ENCODE measurements at places on chromosomes 12 and 14.

GRCh38 chr14:44361083-44361482 lies 146.0 kb downstream of the FSCB start:
- no peak for DNase-seq

- DNase-seq = no peak
These were observed 145.5 kb downstream of the SLC6A15 start for GRCh38 chr12:84767079-84767478.

DNA sequence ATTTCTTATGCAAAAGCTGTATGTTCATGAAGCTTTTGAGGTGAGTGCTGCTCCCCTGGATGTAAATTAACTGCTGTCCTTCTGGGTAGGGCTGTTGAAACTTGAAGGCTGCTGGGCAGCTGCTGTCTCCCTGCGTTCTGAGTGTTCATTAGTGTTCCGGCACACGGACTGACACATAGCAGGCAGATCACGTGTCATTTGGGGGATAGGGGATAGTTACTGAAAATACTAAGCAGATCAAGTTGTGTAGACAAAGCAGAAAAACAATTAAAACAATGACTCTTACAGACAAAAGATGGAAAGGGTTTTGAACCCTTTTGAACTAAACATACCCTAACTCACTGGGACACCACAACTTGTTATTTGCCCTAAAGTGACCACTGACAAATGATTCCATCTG lies 82.5 kb downstream of the PRICKLE1 start:
- DNase-seq = no peak

GRCh38 chr12:94640134-94640928 lies 10.0 kb downstream of the TMCC3 start:
- no peak for DNase-seq

DNA sequence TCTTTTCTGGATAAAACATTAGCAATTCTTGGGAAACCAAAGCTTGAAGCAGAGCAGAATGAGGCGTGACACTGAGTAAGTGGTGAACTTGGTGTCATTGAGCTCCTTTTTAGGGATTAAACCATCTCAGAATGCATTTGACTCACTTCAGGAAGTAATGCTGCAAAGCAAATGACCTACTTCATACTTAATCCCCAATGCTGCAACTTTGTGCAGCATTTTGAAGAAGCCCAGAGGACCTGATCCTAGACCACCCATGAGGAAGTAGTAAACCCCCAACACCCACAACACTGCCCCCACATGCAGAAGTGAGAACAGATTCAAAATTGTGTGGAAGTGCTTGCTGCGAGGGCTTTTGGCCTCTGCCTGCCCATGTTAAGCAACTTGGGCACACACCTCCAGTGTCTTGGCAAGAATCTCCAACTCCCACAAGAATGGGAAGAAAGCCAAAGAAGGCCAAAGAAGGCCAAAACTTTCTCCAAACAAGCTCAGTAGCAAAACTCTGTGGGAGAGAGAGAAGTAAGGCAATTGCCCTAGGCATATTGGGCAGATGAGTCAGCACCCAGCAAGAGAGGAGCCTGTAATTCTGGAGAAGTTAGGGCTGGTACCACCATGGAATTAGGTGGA lies 69.2 kb upstream of the ETV6 start:
- no peak for DNase-seq

GRCh38 chr14:74647061-74647677 lies 35.1 kb upstream of the LTBP2 start:
- no peak for DNase-seq

- no peak for DNase-seq
These were observed 17.2 kb downstream of the EML5 start for GRCh38 chr14:88775532-88775931.

GRCh38 chr12:96070670-96071279 lies 35.4 kb upstream of the LTA4H start:
- no peak for DNase-seq

GRCh38 chr12:86600664-86601231 lies 344.6 kb upstream of the MGAT4C start:
- DNase-seq = no peak

GRCh38 chr12:44441155-44441554 lies 435.0 kb downstream of the NELL2 start:
- no peak for DNase-seq

- no peak for DNase-seq
These were observed 34.1 kb upstream of the NEDD1 start for GRCh38 chr12:96872961-96873360.

DNA sequence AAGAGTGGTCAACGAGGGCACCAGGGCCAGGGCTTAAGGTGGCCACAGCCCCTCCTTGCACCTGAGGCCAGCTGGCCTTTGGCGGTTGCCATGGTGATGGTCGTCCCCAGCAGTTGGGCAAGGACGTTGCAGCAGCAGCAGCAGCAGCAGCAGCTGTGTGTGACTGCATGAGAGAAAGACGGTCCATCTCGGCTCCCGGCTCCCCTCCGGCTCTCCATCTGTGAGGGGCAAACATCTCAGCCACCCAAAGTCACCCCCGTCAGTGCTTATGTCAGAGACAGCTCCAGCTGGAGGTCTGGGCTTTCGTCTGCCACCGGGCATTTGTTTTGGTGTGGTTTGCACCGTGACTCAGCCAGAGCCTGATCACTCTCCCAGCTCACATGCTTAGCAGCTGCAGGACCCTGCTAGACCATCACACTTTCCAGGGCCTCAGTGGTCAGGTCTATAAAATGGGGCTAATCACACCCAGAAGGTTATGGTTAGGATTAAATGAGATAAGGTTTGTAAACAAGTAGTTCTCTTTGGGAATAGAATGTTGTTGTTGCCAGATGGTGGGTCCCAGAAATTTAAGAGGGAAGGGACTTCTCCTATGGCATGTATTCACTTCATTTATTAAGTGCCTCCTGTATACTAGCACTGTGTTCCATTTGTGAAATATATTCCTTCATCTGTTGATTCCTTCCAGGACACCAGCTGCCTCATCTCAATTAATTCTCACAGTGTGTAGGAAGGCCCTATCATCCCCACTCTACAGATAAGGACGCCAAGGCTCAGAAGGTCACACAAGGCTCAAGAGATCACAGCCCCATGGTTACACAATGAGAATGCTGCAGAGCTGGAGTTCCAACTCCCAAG lies 212.6 kb upstream of the LHX5 start:
- DNase-seq = no peak

DNA sequence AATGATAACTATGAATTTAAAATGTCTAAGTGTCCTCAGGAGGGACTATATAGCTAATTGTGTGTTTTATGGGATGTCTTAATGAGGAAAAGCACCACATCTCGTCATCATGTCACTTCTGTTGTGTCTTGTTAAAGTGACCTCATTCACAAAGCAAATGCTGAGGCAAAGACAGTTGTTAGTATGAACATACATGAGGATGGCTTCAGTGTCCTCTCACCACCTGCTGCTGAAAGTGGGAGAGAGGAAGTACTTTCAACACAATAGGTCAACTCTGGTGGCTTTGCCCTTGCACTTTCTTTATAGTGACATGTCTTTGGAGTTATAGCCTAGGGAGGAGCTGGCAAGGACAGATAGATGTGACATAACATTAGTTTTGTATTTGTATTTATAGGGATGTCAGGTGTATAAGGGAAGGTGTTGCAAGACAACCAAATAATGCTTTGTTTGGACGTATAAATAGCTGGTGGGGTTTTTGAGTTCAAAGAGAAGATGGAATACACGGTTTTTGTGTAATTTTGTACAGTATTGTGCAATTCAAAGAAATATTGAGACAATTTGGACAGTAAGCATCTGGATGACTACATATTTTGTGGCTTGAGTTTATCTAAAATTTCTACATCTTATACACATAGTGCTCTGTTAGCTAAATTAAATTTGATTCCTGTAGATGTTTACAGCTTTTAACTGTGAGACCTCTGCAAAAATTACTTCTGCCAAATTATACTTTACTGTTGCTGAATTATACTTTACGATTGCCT lies 131.7 kb upstream of the ATP2B1 start:
- no peak for DNase-seq

GRCh38 chr12:21638054-21638891 lies 19.4 kb downstream of the LDHB start:
- no peak for DNase-seq

DNA sequence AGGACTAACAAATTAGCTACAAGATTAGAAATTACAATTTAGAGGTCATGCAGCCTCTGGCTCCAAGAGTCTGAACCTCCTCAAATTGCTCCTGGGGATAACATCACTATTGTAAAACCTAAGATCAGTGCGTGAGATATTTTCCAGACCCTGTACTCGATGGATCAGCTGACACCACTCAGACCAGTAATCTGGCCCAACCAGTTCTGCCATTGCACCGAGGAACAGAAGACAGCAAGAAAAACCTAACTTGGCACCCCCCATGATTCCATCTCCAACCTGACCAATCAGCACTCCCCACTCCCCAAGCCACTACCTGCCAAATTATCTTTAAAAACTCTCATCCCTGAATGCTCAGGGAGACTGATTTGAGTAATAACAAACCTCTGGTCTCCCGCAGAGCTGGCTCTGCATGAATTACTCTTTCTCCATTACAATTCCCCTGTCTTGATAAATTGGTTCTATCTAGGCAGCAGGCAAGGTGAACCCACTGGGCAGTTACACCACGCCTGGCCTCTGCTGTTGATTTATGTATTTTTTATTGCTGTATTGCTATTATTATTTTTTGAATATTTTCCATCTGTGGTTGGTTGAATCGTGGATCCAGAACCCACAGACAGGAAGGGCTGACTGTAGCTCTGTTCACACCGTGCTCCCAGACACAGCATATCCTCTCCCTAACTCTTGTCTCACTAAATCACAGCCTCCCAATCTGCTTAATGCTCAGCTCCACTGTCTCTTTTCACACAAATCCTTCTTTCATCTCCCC lies 9.2 kb downstream of the HEBP1 start:
- no peak for DNase-seq

DNA sequence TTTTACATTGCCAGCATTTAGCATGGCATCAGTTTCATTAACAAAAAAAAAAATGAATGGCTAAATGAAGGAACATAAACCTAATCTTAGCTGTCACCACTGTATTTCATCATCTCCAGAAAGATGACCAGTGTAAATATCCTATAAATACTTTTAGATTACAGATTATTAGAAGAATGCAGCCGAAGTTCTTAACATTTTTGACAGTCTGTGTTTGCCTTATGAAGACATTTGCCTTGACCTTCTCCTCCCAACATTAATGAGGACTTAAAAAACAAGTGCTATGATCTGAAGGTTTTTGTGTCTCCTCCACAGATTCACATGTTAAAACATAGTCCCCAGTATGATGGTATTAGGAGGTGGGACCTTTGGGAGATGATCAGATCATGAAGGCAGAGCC lies 253.0 kb downstream of the SNAPC1 start:
- DNase-seq = no peak

GRCh38 chr14:85239791-85240190 lies 290.2 kb upstream of the FLRT2 start:
- no peak for DNase-seq

DNA sequence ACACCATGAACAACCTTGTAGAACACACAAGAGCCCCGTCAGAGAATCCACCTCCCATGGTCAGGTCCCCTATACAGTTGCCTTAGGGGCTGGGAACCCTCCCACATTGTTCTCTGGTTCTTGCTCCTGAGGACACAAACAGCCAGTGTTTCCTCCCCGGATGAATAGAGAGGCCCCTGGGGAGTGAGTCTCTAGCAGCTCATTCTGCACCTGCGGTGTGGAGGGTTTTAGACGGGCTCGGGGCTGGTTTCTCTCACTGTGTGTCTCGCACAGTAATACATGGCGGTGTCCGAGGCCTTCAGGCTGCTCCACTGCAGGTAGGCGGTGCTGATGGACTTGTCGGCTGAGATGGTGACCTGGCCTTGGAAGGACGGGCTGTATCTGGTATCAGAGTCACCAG lies 1052.1 kb downstream of the TMEM121 start:
- DNase-seq = no peak

- DNase-seq = no peak
These were observed 1.2 kb upstream of the BMAL2 start for GRCh38 chr12:27331291-27331926.

- no peak for DNase-seq
These were observed 8.0 kb upstream of the SELPLG start for GRCh38 chr12:108641446-108642268.

DNA sequence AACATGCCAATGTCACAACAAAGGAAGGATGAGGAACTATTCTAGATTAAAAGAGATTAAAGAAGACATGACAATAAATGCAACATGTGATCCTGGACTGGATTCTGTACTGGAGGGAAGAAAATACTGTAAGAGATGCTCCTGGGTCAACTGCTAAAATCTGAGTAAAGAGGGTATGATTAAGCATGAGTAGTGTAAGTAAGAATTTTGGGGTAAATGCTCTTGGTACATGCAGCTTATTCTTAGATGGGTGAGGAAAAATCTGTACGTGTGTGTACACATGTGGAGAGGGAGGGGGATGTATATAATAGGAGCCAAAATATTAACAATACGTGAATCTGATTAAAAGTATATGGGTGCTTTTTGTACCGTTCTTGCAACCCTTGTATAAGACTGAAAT lies 66.0 kb downstream of the CDC42BPB start:
- no peak for DNase-seq

DNA sequence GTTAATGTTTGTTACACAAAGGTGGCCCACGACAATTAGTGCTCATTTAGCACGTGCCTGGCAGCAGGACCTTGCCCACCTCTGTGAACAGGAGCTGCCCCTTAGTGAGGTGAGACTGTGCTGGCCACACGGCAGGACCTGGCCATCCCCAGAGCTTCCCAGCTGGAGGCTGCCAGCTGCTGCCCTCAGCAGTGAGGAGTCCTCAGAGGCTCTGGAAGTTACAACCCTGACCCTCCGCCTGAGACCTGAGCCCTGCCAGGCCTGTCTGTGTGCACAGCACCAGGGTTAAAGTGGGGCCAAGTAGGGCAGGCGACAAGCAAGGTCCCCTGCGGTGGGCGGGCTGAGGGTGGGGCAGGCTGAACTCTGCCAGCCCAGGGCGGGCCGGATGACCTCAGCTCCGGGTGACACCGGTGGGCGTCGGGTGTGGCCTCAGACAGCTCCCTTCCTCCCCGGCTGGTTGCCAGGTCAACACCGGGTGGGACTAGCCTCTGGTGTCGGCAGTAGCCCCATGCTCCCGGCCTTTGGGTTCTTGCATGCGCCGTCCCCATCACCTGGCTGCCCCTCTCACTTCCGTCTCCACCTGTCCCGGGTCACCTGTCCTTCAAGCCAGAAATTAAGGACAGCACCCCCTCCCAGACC lies 9.2 kb upstream of the LBHD2 start:
- no peak for DNase-seq

DNA sequence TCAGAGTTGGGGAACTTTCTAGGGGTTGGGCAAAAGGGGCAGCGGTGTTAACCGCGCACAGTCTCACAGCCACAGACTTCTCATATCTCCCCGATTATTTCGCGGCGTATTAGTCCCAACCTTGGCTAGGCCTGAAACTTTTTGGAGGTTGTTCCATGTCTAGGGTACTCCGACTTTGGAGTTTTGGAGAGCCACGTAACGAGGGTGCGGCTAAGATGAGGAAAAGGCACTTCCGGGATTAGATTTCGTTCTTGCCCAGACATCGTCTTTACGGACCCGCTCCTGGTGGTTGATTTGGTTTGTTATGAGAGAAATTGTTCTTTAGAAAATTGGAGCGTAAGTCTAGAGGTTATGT lies 513 bp downstream of the CCNK start:
- no peak for DNase-seq

- DNase-seq = no peak
These were observed 15.1 kb upstream of the GRIP1 start for GRCh38 chr12:66693901-66694513.
